ENCODE measurements at places on chromosomes 2 and 18.

DNA sequence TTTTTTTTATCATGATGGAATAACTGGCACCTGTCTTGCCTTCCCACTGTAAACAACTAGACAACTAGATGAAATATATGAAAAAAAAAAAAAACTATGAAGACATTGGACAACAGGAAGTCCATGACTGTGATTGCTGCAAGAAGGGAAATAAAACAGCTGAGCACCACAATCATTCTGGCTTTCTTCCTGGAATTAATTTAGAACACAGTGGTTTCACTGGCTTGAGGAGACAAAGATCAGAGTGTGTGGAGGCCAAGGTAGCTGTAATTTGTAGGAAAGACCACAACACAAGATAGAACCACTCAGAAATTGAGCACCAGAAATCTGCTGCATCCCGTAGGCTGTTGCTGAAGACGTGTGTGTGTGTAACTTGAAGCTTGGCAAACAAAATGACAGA is 121.1 kb upstream of the PID1 start:
- no peak for DNase-seq

DNA sequence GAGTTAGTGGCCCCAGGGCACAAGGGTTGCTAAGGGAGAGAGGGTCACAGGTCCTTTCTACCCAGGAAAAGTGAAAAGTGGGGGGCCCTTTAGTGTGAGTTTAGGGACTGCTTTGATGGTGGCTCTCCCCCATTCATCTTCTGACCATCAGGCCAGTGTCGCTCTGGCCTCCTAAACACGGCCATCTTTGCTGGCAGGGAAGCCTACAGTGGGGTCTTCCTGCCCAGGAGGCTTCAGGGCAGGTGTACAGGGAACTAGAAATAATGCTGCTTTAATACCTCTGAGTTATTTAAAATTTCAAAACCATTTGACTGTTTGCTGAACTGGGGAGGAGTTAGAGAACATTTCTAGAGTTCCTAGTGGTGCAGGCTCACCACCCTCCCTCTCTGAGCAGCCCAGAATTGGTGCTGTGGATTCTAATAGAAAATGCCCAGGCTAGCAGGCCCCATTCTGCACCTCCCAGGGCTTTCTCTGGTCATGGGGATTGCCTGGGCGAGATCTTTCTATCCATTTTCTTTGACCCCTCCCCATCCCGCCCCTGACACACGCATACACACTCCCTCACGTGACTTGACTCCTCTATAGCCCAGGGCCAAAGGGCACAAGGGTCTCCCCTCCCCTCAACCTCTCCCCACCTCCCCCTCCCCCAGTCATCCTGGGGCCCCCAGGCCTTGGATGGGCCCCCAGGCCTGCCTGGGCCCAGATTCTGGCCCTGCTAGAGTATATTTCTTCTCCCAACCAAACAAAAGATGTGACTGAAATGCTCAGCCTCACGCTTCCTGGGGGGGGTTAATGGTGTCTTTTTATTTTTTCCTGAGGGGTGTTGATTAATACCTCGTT is 3.1 kb downstream of the PKDCC start:
- DNase-seq: no peak

- DNase-seq: no peak
Measured at GRCh38 chr2:54599914-54600313, 123.5 kb upstream of the EML6 start.

DNA sequence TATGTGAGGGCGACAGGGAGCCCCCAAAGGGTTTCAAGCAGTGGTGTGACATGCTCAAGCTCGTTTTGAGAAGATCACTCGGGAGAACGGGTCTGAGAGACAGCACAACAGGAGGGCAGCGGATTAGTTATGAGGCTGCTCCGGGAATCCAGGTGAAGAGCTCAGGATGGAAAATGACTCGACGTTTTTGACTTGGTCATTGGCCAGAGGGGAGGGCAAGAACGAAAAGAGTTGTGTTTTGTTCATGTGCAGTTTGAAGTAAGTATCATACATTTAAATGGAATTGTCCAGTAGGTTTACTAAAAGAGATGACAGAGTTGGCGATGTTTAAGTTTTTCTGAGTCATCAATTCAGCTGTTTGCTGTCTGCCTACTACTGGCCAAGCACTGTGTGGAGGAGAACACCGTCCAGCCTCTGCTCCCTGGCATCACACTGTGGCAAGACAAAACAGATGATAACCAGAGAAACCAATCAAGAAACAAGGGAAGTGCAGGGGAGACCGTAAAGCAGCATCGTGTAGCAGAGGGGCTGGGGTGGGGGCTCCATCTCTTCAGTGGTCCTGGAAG is 25.3 kb upstream of the ANXA4 start:
- no peak for DNase-seq

DNA sequence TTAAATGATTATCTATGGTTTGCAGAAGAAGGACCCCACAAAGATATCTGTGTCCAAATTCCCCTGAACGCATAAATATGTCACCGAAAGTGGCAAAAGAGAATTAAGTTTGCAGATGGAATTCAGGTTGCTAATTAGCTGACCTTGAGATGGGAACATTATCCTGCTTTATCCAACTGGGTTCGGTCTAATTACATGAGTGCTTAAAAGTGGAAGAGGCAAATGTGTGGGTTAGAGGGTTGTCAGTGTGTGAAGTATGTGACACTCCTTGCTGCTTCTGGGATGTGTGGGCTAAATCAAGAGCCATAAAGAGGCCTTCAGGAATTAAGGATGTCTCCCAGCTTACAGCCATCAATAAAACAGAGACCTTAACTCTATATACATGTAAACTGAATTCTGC is 53.5 kb downstream of the CDH19 start:
- DNase-seq: no peak
